Pancreas (tissue), 10 donors: ENCODE measurements at places on chromosomes 4 and X.

- no peak overlapping the region for H3K27ac ChIP-seq
- H3K4me3 ChIP-seq = no peak overlapping the region
- no peaks in the 10 kb centered on the region for H3K27me3 ChIP-seq
- H3K4me1 ChIP-seq = no peaks in the 10 kb centered on the region
- DNase-seq = no peak
- peaks cover 3% of the 10 kb centered on the region for H3K36me3 ChIP-seq
Measured at GRCh38 chrX:45070116-45071007, 130.3 kb downstream of the DIPK2B start.

GRCh38 chrX:132612821-132613564, 124.2 kb upstream of the MBNL3 start:
- H3K27ac ChIP-seq = no peak overlapping the region
- no peaks in the 10 kb centered on the region for H3K27me3 ChIP-seq
- H3K4me1 ChIP-seq = no peaks in the 10 kb centered on the region

GRCh38 chr4:3091464-3091863, 17.0 kb downstream of the HTT start:
- no peak overlapping the region for H3K27ac ChIP-seq
- no peaks in the 10 kb centered on the region for H3K36me3 ChIP-seq
- H3K4me3 ChIP-seq = no peak overlapping the region
- DNase-seq = no peak

- DNase-seq = peak; percentile 91
- H3K27me3 ChIP-seq = no peaks in the 10 kb centered on the region
- peak overlapping the region; percentile 80 for H3K27ac ChIP-seq
- no peak overlapping the region for H3K4me3 ChIP-seq
- H3K36me3 ChIP-seq = no peaks in the 10 kb centered on the region
- H3K4me1 ChIP-seq = peaks cover 25% of the 10 kb centered on the region
Measured at GRCh38 chr4:184747034-184747830, 13.3 kb upstream of the CENPU start.

DNA sequence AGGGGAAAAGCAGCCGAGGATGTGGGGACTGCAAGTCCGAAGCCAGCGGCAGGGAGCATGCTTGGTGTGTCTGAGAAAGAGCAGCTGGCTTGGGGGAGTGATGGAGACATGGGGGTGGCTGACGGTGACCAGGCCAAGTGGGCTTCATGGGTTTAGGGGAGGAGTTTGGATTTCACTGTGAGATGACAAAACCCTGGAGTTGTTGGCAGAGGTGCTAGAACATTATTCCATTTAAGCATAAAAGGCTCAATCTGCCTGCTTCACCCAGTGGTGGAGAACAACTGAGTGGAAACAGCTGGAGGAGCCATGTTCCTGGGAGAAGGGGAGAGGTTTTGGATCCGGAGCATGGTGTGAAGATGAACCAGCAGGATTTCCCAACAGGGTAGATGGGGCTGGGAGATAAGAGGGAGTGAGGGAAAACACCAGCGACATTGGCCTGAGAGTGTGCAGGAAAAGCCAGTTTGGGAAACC, 318.0 kb upstream of the TAPT1 start:
- no peaks in the 10 kb centered on the region for H3K27me3 ChIP-seq
- no peak overlapping the region for H3K4me3 ChIP-seq
- no peaks in the 10 kb centered on the region for H3K36me3 ChIP-seq
- no peaks in the 10 kb centered on the region for H3K4me1 ChIP-seq

- no peak overlapping the region for H3K27ac ChIP-seq
- H3K4me1 ChIP-seq = no peaks in the 10 kb centered on the region
- no peak for DNase-seq
- no peak overlapping the region for H3K4me3 ChIP-seq
- H3K36me3 ChIP-seq = no peaks in the 10 kb centered on the region
Measured at GRCh38 chr4:36054694-36055422, 189.5 kb downstream of the ARAP2 start.

DNA sequence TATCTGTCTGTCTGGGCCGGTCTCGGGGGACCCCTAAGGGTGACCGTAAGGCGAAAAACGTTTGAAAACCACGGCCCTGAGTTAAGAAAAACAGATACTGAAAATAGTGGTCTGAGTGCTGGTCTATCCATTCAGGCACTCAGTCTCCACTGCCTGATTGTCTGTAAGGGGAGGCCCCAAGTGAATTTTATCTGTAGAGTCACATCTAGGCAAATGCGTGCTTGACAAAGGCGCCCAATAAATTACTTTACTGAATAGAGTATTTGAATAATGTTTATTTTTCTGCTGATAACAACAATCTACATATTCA, 465 bp downstream of the HNRNPH2 start:
- H3K36me3 ChIP-seq = no peaks in the 10 kb centered on the region
- peak overlapping the region; percentile 56 for H3K4me3 ChIP-seq
- H3K27me3 ChIP-seq = no peaks in the 10 kb centered on the region
- H3K27ac ChIP-seq = peak overlapping the region; percentile 84

GRCh38 chr4:74529284-74530041, 84.5 kb downstream of the AREG start:
- H3K27me3 ChIP-seq = no peaks in the 10 kb centered on the region
- no peak for DNase-seq
- no peaks in the 10 kb centered on the region for H3K4me1 ChIP-seq

- H3K27me3 ChIP-seq = no peaks in the 10 kb centered on the region
- no peaks in the 10 kb centered on the region for H3K4me1 ChIP-seq
- no peak overlapping the region for H3K27ac ChIP-seq
- H3K36me3 ChIP-seq = no peaks in the 10 kb centered on the region
Measured at GRCh38 chr4:88335092-88335665, 43.5 kb upstream of the HERC6 start.

DNA sequence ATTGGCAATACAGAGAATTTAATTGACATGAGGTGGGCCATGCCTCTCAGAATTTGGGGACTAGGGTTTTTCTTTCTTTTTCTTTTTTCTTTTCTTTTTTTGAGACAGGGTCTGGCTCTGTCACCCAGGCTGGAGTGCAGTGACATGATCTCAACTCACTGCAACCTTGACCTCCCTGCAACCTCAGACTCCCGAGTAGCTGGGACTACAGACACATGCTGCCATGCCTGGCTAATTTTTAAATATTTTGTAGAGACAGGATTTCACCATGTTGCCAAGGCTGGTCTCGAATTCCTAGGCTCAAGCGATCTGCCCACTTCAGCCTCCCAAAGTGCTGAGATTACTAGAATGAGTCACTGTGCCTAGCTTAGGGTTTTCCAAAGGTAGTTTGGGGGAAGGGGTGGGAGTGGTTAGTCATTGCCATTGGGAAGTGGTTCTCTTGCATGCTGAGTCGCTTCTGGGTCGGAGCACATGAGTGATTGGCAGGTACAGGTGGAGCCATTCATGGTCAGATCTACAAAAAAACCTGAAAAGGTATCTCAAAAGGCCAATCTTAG, 54.5 kb downstream of the MID2 start:
- no peaks in the 10 kb centered on the region for H3K4me1 ChIP-seq
- H3K36me3 ChIP-seq = no peaks in the 10 kb centered on the region
- DNase-seq = no peak
- no peak overlapping the region for H3K4me3 ChIP-seq

DNA sequence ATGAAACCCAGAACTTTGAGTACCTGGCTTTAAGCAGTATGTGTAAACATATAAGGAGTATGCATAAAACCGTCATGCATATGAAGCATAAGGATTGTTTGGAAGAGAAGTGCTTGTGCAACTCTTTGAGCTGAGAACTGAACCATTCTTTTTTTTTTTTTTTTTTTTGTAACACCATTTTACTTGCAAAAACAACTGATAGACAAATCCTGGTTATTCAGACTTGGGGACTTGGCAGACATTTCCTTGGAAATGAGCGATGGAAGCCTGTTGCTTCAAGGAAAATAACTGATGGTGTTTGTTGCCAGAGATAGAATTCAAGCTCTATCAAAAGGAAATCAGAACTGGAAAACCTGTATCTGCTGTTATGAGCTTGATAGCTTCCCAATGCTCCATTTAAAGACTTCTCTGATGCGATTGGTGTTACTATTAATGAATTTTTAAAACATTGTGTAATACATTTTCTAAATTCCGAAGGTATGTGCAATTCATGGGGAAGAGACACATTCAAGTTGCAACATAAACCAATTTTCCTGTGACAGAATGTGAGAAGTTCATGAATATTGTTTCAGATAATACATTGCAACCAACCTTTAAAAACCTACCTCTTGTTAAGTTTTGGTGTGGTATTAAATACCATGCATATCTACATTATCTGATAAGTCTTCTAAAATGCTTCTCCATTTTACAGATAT, 47.0 kb upstream of the FAT1 start:
- H3K4me1 ChIP-seq = no peaks in the 10 kb centered on the region
- H3K36me3 ChIP-seq = no peaks in the 10 kb centered on the region
- H3K4me3 ChIP-seq = no peak overlapping the region
- H3K27ac ChIP-seq = no peak overlapping the region
- H3K27me3 ChIP-seq = no peaks in the 10 kb centered on the region

- H3K27ac ChIP-seq = no peak overlapping the region
- H3K4me3 ChIP-seq = no peak overlapping the region
- DNase-seq = no peak
- no peaks in the 10 kb centered on the region for H3K27me3 ChIP-seq
- no peaks in the 10 kb centered on the region for H3K36me3 ChIP-seq
- no peaks in the 10 kb centered on the region for H3K4me1 ChIP-seq
Measured at GRCh38 chr4:101708293-101709039, 82.1 kb upstream of the BANK1 start.

DNA sequence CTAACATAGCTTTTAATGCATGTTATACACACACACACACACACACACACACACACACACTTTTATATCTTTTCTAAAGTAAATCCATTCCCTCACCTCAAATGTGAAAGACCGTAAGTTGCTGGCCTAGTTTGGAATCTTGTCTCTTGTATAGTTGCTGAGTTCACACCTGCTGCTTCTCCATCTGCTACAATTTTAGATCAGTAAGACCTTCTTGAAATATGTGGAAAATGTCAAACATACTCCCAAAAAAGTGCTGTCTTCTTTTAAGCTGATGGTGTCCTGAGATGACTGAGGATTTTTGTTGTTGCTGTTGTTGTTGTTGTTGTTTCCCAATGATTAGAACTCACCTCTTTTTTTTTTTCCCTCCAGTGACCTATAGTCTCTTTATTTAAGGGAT, 121.3 kb downstream of the SNCA start:
- DNase-seq = no peak
- H3K27me3 ChIP-seq = no peaks in the 10 kb centered on the region
- no peaks in the 10 kb centered on the region for H3K4me1 ChIP-seq
- no peak overlapping the region for H3K4me3 ChIP-seq
- H3K36me3 ChIP-seq = no peaks in the 10 kb centered on the region

- H3K4me1 ChIP-seq = no peaks in the 10 kb centered on the region
- no peaks in the 10 kb centered on the region for H3K27me3 ChIP-seq
- H3K4me3 ChIP-seq = no peak overlapping the region
- no peaks in the 10 kb centered on the region for H3K36me3 ChIP-seq
Measured at GRCh38 chr4:177281351-177281909, 28.2 kb upstream of the NEIL3 start.

DNA sequence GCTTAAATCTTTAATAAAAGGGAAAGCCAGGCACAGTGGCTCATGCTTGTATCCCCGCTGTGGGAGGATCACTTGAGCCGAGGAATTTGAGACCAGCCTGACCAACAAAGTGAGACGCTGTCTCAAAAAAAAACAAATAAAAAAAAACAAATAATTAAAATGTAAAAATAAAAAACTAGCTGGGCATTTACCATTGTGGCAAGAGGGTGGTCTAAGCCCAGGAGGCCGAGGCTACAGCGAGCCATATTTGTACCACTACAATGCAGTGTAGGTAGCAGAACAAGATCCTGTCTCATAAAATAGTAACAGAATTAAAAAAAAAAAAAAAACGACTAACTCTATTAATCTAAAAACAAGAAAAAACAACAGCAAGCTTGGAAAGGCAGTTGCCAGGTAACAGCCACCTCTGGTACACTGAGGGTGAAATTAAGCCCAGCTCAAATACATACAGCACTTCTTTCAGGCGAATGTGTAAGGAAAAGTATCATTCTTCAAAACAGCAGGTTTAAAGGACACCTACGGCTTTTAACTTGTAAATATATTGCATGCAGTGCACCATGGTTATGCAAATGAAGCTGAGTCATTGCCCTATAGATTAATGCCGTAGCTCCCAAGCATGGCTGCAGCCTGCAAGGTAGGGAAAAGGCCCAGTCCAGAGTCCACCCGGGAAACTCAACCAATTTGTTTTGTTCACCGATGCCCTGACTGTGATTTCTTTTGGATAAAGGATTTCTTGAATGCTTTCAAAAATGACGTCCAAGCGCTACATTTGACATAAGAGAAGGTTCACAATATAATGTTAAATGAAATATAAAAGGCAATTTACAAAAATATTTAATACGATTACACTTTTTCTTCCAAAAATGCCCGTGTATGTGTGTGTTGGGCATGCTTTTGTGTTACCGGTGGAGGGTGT, 14.5 kb upstream of the TXLNG start:
- H3K36me3 ChIP-seq = no peaks in the 10 kb centered on the region
- no peaks in the 10 kb centered on the region for H3K4me1 ChIP-seq
- no peak overlapping the region for H3K4me3 ChIP-seq
- no peak for DNase-seq

DNA sequence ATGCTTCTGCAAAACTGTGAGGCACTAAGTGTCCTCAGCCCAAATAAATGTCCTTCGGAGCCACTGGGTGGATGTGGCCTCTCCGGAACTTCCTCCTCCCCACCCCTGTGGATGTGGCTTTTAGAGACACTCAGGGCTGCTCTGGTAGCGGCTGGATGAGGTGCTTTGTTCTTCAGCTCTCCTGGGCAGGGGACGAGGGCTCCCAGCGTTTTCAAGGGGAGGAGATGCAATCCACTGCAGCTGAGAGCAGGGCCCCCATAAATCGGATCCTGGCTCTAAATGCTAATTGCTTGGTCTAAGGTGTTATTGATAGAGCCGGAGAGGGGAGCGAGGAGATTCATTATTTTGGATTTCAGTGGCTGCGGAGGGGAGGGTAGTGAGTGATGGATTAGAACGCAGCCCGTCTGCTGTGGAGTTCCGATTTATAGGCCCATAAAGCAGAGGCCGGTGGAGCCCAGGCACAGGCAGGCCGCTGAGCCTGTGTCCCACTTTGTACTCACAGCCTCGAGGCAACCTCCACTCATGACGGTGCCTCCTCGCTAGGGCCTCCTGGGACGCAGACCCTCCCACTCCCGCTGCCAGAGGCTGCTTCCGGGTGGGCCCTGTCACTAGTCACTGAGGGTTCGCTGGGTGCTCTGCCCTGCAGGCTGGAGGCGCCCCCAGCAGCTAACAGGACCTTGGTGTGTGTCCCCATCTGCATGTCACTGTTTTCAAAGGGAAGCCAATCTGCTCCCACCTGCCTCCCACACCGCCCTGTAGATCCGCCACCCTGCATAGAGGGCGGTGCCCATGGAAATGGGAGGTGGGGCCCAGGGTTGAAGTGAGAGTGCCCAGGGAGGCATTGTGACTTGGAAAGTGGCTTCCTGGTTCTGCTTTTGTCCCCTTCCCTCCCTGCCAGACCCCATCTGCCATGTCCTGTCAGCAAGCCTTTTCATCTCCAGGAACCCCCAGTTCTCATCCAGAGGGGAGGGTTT, 135.4 kb upstream of the PSAPL1 start:
- no peak overlapping the region for H3K4me3 ChIP-seq
- no peak for DNase-seq
- H3K27ac ChIP-seq = no peak overlapping the region
- no peaks in the 10 kb centered on the region for H3K4me1 ChIP-seq
- H3K36me3 ChIP-seq = no peaks in the 10 kb centered on the region
- H3K27me3 ChIP-seq = no peaks in the 10 kb centered on the region

- no peak overlapping the region for H3K4me3 ChIP-seq
- H3K27me3 ChIP-seq = no peaks in the 10 kb centered on the region
- no peaks in the 10 kb centered on the region for H3K36me3 ChIP-seq
- DNase-seq = no peak
Measured at GRCh38 chr4:31803526-31804195, 1083.5 kb downstream of the PCDH7 start.

- no peaks in the 10 kb centered on the region for H3K36me3 ChIP-seq
- no peak overlapping the region for H3K4me3 ChIP-seq
- no peaks in the 10 kb centered on the region for H3K27me3 ChIP-seq
- DNase-seq = no peak
- no peaks in the 10 kb centered on the region for H3K4me1 ChIP-seq
Measured at GRCh38 chr4:121842862-121843261, 19.2 kb upstream of the CCNA2 start.
